Foreskin keratinocyte (primary cell): ENCODE measurements at places on chromosomes 16 and 17. TPM values are rescaled to one million over a fixed set of nuclear protein-coding genes. Genes with fewer than 3 reads are reported as not detected.

DNA sequence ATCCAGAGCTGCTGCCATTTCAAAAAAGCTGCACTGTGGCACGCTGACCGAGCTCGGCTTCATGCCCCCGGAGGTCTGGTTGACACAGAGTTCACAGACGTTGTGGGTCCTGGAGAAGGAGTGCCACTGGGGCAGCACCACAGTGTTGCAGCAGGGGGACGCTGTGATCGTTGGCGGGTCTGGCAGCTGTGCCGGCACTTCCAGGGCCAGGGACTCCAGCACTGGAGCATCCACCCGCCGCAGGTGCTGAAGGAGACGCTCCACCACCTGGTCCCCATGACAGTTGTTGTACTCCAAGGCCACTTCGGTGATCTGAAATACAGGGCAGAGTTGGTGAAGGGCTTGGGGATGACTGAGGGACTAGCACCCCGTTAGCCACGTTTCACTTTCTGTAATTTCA is 23.5 kb downstream of the SNN start:
- no peak for DNase-seq

- DNase-seq, result no peak
Measured at GRCh38 chr16:11064202-11064540, 119.8 kb downstream of the CLEC16A start.

Gene TAT
- not detected in 2 replicates for polyA plus RNA-seq

Gene SLFN12
- 4.6 and 5.4 TPM in 2 replicates for polyA plus RNA-seq

DNA sequence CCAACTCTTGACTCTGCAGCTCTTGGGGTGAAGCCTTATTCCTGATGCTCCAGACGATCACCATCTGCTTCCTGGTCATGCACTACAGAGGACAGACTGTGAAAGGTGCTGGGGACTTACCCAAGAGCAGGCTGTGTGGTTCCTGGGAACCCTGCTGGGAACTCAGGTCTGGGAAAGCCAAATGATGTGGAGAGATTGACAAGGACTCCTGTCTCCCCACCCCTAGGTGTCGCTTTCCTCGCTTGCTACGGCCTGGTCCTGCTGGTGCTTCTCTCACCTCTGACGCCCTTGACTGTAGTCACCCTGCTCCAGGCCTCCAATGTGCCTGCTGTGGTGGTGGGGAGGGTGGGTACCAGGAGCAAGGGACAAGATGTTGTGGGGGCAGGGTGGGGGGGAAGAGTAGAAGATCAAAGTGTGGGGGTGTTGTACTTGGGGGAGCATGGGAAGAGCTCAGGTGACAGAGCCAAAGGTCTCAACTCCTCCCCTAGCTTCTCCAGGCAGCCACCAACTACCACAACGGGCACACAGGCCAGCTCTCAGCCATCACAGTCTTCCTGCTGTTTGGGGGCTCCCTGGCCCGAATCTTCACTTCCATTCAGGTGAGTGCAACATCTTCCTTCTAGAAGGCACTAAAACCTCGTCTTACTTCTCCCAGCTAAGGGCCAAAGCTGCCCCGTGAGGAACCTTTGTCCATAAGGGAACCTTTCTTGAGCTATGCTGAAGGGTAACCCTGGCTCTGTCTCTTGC is 3.0 kb downstream of the SOX15 start:
- DNase-seq, result no peak

Gene CD7
- polyA plus RNA-seq, result not detected in 2 replicates

DNA sequence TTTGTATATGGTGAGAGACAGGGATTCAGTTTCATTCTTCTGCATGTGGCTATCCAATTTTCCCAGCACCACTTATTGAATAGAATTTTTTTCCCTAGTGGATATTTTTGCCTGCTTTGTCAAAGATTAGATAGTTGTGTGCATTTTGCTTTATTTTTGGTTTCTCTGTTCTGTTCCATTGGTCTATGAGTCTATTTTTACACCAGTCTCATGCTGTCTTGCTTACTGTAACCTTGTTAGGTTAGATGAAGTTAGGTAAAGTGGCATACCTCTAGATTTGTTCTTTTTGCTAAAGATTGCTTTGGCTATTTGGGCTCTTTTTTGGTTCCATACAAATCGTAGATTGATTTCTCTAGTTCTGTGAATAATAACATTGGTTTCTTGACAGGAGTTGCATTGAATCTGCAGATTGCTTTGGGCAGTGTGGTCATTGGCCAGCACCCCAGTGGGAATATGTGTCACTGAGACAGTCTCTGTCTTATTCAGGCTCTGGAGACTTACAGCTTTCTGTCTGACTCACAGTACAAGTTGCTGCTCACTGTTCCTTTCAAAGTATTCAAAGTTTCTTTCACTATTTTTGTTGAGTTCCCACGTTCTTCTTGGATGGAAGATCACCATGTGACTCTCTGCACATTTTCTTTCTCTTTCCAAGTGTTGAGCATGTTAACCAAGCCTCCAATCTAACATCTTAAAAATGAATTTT is 709.1 kb downstream of the CDH11 start:
- DNase-seq, result peak; percentile 52

Gene TPSD1
- not detected in 2 replicates for polyA plus RNA-seq

DNA sequence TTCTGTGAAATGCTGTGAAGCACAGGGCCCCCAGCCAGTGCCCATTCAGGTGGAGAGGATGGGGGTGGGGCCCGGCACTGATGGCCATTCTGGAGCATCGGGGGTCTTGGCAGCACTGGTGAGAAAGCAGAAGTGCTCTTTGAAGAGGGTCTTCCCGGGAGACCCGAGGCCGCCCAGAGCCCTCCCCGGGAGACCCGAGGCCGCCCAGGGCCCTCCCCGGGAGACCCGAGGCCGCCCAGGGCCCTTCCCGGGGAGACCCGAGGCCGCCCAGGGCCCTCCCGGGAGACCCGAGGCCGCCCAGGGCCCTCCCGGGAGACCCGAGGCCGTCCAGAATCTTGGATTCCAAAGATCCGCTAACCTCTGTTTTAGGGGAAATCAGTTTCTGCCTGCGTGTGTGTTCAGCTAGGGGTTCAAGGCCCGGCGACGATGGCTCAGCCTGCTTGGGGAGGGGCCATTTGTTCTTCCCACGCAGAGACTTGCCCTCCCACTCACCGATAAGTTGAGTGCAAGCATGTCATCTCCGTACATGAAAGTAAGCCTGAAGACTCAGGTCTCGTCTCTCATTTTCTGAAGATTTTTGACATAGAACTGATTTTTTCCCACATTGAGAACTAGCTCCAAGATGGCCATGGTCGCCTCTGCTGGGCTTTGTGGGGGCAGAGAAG is 35.2 kb upstream of the CAPN15 start:
- no peak for DNase-seq

Gene SAMD14
- polyA plus RNA-seq, result 1.4 and 2.4 TPM in 2 replicates

Gene EVPL
- 10.9 and 12.6 TPM in 2 replicates for polyA plus RNA-seq

- no peak for DNase-seq
Measured at GRCh38 chr17:75664099-75664549, 2.8 kb downstream of the RECQL5 start.

DNA sequence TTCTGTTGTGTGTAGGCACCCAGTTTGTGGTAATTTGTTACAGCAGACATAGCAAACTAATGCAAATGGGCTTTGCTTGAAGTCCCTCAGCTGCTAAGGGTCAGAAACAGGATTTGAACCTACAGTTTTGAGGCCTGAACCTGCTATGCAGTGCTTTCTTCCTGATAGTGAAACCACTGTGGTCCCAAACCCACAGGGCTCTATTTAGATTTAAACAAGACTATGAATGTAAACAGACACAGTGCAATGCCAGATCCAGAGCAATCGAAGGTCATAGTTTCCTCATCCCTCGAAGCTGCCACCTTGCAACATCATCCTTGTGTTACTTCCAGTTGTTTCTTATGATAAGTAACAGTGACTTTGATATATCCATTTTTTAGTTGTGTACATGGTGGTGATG is 630.2 kb downstream of the WWOX start:
- DNase-seq, result no peak

Gene CD300H
- not detected in 2 replicates for polyA plus RNA-seq

DNA sequence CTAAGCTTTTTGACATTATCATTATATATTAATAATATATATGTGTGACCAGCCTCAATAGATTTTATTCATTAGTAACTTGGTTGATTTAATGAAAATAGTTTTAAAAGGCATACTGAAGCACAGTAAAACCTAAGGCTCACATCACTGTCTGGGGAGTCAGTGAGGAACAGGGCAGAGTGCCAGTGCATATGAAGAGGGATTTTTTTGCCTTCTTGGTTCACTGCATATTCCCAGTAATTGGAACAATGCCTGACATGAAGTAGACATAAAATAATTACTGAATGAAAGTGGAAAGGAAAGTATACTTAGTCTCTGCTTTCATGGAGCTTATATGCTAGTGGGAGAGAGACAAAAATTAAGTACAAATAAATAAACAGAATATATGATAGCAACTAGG is 81.1 kb downstream of the FTO start:
- no peak for DNase-seq

Gene RAB40C
- 11.0 and 11.6 TPM in 2 replicates for polyA plus RNA-seq

GRCh38 chr16:83300326-83300725 is 507.5 kb upstream of the HSBP1 start:
- no peak for DNase-seq

Gene C16orf89
- not detected in 2 replicates for polyA plus RNA-seq

DNA sequence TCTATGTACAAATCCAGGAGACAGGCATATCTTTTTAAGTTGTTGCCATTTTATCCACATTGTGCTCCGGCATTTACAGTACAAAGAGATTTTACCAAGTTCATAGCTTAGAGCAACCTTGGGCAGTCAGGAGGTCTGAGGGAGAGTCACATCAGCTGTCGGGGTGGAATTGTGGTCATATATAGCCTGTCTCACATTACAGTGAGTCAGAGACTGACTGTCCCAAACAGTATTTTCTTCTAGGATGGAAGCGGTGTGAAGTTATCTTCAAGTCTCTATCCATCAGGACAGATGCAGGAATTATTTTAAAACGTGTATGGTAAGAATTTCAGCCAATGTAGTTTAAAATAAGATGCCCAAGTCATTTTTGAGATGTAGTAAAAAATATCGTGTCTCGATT is 53.0 kb downstream of the GPRC5B start:
- DNase-seq, result no peak

DNA sequence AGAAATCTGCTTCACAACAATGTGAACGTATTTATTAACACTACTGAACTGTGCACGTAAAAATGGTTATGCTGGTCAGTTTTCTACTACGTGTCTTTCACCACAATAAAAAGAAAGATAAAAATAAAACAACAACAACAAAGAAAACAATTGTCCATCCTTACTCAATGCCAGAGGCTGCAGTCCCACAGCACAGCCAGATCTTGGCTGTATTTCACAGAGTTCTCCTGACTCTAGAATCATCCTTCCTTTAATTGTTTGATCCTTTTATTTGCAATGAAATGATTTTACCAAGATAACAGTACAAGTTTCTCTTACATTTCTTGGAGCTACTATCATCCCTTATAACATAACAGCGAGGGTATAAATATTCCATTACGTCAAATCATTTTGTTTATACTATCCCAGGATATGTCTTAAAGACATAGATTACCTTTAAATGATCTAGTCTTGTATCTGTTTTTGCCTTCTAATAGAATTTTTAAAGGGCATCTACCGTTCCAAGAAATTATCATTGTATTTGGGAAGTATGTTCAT is 103.3 kb downstream of the SLC39A11 start:
- DNase-seq, result no peak

DNA sequence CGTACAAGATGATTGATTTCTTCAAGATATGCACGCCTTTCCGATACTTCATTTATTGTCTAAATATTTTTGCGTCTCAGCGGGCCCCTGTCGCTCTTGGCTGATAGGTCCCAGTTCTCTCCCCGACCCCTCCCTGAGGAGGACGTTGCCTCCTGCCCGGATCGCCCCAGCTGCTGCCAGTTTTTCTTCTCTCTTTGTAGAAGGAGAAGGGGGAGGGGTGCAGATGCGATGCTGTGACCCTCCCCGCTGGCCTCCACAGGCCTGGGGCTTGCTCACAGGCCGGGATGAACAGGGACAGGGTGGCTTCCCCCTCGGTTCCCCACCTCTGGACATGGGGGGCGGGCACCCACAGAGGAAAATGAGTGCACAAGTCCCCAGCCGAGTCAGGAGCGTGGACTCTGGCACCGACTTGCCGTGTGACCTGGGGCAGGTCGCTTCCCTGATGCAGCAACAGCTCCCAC is 53.6 kb upstream of the ZC3H18 start:
- no peak for DNase-seq

DNA sequence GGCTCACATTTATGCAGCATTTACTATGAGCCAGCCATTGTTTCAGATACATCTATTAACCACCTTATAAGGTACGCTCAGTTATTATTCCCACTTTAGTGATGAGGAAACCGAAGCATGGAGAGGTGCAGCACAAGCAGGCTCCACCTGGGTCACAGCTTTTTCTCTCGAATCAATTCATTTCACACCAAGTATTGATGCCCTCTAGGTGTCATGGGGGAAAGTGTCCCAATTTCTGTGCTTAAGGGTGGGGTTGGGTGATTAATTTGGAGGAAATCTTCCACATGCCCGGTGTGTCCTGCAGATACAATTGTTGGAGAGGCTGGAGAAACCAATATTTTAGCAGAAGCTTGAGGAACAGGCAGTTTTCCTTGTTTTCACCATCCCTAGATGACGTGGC is 62.7 kb upstream of the DNAJA2 start:
- DNase-seq, result no peak

GRCh38 chr16:30377050-30377811 is 2.6 kb downstream of the MYL11 start:
- DNase-seq, result no peak

- DNase-seq, result no peak
Measured at GRCh38 chr16:61540216-61540615, 496.0 kb downstream of the CDH8 start.

- no peak for DNase-seq
Measured at GRCh38 chr16:11973070-11973469, 3.5 kb upstream of the SNX29 start.

Gene C16orf74
- polyA plus RNA-seq, result 145 and 164 TPM in 2 replicates

- DNase-seq, result peak; percentile 68
Measured at GRCh38 chr17:30332057-30332542, 1.8 kb downstream of the TMIGD1 start.

Gene HELZ
- 2.1 and 2.3 TPM in 2 replicates for polyA plus RNA-seq

Gene HOXB4
- 0.03 and 0.04 TPM in 2 replicates for polyA plus RNA-seq

DNA sequence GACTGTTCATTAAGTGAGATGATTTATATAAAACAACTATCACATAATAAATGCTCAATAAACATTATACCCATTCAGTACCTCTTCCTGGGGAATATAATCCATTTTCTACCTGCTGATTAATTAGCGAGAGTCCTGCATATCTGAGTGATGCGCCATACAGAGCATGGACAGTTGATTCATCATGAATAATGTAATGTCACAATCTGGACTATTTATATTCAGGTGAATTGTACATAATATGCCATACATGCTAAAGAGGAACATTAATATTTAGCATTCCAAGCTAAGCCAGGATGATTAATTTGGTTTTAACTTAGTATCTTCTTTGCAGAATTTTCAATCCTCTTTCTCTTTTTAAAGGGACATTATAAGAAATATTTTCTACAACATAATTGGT is 362.0 kb upstream of the XYLT1 start:
- peak; percentile 53 for DNase-seq

Gene OR1A1
- not detected in 2 replicates for polyA plus RNA-seq

Gene AANAT
- not detected in 2 replicates for polyA plus RNA-seq

Gene NOD2
- 0.44 and 0.45 TPM in 2 replicates for polyA plus RNA-seq
